Epithelial cell of proximal tubule (primary cell): ENCODE measurements at places on chromosomes 3 and 15.
A peak's percentile ranks its signal among the peaks of the same experiment; 100 is the strongest.

- no peak for DNase-seq
These were observed 136.8 kb upstream of the ANKRD28 start for GRCh38 chr3:15934389-15935195.

GRCh38 chr3:170307671-170308405 lies 49.7 kb upstream of the SKIL start:
- no peak for DNase-seq

- DNase-seq, result no peak
These were observed 2.8 kb upstream of the FILIP1L start for GRCh38 chr3:100117093-100117492.

- no peak for DNase-seq
These were observed 47.6 kb upstream of the SLC12A8 start for GRCh38 chr3:125260158-125260557.

GRCh38 chr3:151135541-151136337 lies 50.3 kb downstream of the MED12L start:
- DNase-seq, result no peak

DNA sequence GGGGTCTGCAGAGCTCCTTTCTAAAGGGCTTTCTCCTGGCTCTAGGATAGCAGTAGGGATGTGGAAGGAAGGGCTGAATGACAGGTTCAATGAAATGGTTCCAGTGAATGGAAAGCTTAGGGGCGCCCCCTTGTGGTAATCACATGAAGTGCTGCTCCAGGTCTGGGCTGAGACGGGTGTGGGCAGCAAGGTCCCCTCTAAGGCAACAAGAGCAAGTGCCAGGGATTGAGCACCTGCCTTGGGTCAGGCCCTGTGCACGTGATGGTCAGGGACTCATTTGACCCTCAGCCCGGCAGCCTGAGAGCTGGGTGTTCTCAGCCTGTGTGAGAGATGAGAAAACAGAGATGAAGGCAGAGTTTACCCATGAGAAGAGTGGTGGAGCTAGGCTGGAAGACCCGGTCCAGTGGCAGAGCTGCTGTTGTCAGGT lies 12.1 kb upstream of the CX3CR1 start:
- no peak for DNase-seq

GRCh38 chr15:100680726-100681125 lies 78.3 kb downstream of the ASB7 start:
- DNase-seq, result no peak

GRCh38 chr3:150656316-150656715 lies 47.4 kb downstream of the ERICH6 start:
- DNase-seq, result no peak

GRCh38 chr3:141116721-141117120 lies 65.6 kb downstream of the SPSB4 start:
- no peak for DNase-seq

DNA sequence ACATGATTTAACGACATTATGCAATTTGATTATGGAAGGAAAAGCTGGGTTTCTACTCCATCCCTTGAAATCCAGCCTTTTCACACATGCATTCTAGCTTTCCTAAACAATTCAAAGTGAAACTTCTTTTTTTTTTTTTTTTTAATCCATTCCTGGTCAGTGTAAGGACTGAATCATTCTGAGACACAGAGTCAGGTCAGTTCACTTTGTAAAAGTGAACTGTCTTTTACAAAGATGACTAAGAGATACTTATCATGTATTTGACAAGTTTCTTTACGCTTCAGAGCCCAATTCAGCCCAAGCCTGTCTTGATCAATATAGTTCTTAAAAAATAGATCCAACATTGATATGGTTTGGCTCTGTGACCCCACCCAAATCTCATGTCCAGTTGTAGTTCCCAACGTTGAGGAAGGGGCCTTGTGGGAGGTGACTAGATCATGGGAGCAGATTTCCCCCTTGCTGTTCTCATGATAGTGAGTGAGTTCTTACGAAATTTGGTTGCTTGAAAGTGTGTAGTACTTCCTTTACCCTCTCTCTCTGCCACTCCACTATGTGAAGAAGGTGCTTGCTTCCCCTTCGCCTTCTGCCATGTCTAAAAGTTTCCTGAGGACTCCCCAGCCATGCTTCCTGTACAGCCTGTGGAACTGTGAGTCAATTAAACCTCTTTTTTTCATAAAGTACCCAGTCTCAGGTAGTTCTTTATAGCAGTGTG lies 345.6 kb upstream of the THBS1 start:
- DNase-seq, result no peak

DNA sequence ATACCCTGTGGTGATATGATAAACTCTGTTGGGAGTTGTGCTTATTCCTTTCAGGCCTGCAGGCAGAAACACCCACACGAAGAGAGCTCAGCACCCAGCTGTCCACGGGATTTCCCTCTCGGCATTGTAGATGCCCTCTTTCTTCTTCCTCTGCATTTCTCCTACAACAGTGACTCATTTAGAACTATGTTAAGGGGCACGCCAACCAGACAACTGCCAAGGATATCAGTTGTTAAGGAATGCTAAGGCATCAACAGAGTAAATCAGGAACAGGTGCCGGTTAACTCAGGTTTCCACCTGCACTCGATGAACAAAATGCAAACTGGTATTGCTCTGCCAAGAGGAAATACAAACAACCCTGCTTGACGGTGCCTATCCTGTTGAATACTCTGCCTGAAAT lies 270.0 kb upstream of the PEX5L start:
- DNase-seq, result peak; percentile 13

- DNase-seq, result no peak
These were observed 366.4 kb downstream of the EPHB1 start for GRCh38 chr3:135161425-135161824.

DNA sequence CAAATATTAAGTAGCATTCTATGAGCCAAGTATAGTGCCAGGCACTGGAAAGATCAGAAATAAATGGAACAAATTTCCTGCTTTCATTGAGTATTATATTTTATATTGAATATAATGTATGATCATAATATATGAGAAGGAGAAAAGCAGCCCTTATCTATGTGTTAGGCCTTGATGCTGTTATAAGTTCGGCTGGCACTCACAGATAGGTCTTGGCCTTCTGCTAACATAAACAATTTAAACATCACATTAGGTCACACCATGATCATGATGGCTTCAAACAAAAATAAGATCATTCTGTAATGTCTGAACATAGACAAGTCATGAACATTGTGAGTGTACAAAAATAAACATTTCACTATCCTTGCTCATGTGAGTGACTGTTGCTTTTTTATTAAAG lies 584.0 kb upstream of the ZNF385D start:
- DNase-seq, result no peak

DNA sequence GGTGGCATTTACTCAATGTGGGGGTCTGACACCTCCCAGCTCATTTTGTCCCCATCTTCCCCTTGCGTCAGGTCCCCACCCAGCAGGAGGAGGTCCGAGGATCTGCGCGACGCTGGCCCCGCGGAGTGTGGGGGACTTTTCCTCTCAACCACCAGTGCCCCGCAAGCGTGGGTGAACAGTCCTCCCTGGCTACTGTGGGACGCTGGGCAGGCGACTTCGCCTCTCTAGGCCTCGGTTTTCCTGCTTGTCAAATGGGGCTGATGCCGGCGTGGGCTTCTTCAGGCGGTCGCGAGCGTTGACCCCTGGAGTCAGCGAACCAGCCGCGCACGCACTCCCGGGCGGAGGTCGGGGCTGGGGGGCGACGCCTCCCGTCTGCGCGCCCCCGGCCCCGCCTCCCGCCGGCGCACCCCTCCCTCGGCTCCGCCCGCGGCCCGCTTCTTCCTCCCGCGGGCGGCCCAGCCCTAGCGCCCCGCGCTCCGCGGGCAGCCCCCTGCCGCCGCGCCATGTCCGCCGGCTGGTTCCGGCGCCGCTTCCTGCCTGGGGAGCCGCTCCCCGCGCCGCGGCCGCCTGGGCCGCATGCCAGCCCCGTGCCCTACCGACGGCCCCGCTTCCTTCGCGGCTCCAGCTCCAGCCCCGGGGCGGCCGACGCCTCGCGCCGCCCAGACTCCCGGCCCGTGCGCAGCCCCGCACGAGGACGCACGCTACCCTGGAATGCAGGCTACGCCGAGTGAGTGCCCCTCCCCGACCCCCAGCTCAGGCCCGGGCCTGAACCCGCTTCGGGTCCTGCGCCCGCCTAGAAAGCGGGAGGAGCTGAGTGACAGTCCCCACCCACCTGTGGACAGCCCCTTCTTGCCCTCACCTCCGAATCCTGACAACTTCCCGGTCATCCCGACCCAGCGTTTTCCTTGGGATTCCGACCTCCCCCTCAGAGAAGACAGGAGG lies at the start of gene PPM1M:
PPM1M (plus strand) TSS at position 438 of the 942 bp plus-strand sequence; CDS start at position 504, 66 bp downstream.
- no peak for DNase-seq

DNA sequence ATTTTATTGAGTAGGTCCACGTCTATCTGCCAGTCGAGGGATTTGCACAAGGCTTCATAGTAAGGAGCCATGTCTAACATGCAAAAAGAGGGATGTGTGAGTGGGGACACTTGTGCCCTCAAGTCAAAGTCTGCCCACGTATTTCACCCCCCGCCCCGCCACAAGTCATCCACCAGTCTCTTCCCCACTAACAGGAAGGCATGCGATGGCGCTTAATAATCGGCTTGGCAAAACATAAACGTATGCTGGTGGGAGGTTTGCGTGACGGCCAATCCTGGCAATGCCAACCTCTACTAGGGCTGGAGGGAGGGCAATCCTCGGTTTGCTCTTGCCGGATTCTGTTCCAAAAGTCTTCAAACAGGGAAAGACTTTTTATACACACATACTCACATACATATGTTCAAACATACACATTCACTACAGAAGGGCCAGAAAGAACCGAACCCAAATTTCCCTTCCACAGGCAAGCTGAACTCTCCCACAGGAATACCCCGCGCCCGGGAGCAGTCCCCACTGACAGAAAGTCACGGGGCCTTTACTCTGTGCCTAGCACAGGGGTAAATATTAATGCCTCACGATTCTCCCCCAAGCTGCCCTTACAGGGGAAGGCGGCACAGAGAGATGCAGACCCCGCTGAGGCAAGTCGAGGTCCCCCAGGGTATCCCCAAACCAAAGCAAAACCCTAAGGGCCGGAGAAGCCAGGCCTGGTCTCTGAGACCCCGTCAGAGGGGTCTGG lies 675 bp downstream of the PSMD6 start:
- DNase-seq, result no peak

GRCh38 chr15:53384417-53384816 lies 375.0 kb downstream of the WDR72 start:
- DNase-seq, result no peak

DNA sequence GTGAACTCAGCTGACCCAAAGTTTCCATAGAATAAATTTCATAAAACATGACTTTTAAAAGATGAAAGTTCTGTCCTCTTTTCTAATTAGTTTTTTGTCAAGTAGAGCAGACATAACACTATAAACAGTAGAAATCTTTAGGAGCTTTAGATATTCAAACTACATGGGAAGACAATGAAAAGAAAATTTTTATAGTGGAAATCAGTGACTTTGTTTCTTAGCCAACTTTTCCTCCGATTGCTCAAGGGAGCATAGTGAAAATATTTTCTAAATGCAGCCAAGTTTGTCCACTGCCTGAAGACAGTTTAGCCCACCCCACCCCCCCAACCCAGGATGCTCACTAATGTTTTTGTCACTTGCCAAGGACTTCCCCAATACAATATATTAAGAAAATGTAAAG lies 114.9 kb downstream of the PLD1 start:
- no peak for DNase-seq

DNA sequence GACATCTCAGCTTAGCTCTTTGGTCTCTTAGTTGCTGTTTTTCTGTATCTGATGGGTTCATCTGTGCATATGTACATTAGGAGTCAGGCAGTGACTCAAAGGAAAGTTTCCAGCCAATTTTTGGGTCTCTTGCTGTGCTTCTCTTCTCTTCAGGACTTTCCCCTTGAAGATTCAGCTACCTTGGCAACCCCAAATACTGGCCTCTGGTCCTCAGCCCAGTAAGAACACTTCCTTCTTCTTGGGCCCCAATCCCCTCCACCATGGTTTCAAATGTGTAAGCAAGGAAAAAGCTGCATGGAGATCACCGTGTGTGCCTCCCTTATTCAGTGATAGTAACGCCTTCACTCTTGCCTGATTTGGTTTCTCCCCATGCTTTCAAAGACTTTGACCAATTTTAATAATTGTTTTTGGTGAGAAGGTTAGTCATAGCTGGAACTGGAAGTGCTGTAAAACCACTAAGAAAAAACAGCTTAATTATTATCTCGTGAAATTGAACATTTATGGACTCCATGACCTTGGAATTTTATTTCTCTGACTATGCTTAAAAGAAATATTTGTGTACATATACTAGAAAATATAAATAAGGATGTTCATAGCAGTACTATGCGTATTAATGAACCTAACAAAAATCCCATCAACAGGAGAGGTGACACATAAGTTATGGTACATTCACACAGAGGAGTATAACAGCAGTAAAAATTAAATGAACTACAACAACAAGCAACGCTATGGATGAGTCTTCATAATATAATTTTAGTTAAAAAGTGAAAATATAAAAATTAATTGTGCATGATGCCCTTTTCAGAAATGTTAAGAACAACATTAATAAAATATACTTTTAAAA lies 125.3 kb upstream of the BCL6 start:
- no peak for DNase-seq

GRCh38 chr15:65909831-65910230 lies 40.5 kb downstream of the RAB11A start:
- no peak for DNase-seq

DNA sequence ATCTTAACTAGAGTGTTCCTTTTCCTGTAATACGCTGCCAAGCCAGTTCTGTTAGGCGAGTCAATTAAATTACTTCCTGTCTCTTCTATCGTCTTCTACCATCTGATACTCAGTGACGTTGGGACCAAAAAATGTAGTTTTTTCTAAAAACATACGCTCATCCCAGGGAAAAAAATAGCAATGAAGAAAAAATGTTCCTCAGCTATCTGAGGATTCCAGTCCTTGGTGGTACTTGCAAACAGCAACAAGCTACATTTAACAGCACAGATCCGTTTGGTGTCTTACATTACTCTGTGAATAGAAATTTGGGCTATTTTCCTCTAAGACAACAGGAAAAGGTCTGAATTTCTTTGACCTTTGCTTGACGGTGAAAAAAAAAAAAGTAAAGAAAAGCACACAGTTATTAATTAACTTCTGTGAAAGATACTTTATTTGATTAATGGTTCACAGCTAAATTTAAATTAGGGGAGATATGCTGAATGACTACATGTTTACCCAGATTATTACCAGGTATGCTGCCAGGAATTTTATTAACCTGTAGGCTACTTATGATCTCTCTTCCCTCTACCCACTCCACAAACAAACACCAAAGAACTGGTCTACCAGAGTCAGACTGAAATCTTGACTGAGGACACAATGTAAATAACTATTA lies 254.4 kb upstream of the ZPLD1 start:
- peak; percentile 92 for DNase-seq

DNA sequence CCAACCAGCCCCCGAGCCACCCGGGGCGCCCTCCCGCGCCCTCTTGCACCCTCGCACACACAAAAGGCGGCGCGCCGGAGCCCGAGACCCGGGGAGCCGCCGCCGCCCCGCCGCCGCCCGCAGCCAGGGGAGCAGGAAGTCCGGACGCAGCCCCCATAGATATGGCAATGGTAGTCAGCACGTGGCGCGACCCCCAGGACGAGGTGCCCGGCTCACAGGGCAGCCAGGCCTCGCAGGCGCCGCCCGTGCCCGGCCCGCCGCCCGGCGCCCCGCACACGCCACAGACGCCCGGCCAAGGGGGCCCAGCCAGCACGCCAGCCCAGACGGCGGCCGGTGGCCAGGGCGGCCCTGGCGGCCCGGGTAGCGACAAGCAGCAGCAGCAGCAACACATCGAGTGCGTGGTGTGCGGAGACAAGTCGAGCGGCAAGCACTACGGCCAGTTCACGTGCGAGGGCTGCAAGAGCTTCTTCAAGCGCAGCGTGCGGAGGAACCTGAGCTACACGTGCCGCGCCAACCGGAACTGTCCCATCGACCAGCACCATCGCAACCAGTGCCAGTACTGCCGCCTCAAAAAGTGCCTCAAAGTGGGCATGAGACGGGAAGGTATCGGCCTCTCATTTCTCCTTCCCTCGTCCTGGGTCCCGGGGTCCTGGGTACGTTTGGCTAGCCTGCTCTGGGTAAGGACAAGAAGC lies 1.6 kb downstream of the NR2F2 start:
- DNase-seq, result no peak
